ENCODE measurements at places on chromosomes 16 and 17.

- no peak for DNase-seq
These were observed 2.5 kb upstream of the CEP295NL start for GRCh38 chr17:78905541-78905940.

GRCh38 chr17:50922721-50923405, 56.7 kb upstream of the TOB1 start:
- DNase-seq, result no peak

DNA sequence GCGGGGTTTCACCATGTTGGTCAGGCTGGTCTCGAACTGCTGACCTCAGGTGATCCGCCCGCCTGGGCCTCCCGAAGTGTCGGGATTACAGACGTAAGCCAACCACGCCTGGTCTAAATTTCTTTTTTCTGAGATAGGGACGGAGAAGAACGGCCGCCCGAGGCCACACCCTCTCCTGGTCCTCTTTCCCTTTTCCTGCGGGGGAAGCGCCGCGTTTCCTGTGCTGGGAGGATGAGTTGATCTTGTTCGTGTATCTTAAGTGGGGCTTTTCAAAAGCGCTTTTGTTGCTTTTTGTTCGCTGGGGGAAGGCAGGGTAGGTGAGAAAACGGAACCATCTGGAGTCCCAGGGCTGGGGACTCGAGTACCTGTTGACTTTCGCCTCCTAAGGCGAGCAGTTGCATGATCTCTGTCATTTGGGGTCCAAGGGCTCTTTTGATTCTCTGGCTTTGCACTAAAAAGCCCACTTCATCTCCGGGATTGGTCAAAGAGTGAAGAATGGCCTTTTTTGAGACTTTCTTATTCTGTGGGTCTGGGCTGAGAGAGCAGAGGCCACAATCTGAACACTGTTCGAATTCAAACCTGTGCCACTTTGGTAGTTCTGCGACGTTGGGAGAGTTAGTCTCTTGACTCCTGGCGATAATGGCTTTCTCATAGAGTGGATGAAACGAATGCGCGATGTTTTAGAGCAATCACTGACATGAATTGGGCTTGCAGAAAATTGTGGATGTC, 1.3 kb downstream of the FUS start:
- DNase-seq, result no peak

- no peak for DNase-seq
These were observed 456.6 kb downstream of the CDH13 start for GRCh38 chr16:83083361-83083760.

DNA sequence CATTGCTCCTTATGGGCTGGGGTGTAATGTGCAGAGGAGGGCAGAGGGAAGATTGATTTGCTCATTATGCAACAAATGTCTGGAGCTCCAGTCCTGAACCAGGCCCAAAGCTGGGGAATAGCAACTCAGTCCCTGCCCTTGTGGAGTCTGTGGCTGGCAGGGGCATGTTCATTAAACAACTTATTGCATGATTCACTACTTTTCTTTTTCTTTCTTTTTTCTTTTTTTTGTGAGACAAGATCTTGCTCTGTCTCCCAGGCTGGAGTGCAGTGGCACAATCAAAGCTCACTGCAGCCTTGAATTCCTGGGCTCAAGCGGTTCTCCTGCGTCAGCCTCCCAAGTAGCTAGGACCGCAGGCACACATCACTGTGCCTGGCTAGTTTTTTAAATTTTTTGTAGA, 23.1 kb downstream of the MSI2 start:
- DNase-seq, result no peak

- no peak for DNase-seq
These were observed 496.4 kb upstream of the TOM1L1 start for GRCh38 chr17:54404259-54404658.

GRCh38 chr16:75237398-75238131, 13.9 kb downstream of the BCAR1 start:
- no peak for DNase-seq

GRCh38 chr16:75319513-75320411, 68.3 kb upstream of the BCAR1 start:
- no peak for DNase-seq

DNA sequence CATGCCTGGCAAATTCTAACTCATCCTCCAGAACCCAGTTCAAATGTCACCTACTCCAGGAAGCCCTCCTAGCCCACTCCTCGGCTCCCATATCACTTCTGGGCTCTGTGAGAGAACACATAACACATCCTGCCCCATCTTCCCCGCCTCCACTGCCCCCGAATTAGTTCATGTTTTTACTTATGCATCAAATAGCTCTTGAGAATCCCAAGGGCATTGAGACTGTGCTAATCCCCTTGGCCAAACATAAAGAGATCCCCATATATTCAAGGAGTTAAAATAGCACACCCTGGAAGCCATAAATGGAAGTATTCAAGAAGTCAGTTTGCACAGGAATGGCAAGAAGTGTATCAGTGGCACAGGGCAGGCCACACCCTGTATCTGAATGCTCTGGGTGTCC, 2.0 kb upstream of the CREBBP start:
- no peak for DNase-seq

GRCh38 chr17:2214047-2214928, 89.3 kb downstream of the SMG6 start:
- no peak for DNase-seq

DNA sequence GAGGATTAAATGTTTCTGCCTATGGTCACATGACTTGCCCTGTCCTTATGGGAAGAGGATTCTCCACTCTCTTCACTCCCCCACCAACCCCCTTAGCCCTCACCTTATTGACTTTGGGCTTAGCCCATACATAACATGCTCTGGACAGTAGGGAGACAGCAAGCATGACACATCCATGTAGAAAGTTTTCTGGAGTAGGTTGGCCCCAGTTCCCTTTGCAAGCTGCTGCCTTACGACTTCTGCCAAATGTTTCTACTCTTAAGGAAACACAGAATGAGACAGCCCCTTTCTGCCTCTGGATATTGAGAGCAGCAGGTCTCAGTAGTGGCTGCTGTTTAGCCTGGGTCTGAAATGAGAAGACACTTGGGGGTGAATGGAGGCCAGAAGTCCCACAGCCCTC, 282.2 kb downstream of the MAP2K6 start:
- no peak for DNase-seq

- no peak for DNase-seq
These were observed 1.3 kb upstream of the HIC1 start for GRCh38 chr17:2053380-2054261.

GRCh38 chr17:49241040-49241439, 10.5 kb upstream of the PHOSPHO1 start:
- DNase-seq, result no peak

DNA sequence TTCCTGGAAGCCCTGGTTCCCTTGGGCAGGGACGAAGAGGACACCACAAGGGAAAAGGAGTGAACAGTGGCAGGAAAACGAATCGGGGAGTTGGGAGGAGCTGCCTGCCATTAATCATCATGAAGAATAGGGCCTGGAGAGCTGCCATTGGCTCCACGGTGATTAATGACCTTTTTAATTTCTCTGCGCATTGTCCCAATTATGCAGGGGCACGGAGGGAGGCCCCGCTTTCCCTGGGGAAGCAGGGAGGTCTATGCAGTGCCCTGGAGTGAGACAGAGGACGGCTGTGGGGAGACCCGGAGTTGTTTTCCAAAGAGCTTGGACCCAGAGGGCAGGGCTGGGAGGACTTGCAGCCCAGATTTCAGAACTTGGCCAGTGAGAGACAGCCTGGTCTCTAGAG, 338.9 kb upstream of the C16orf82 start:
- DNase-seq, result no peak

GRCh38 chr16:80440667-80441066, 100.1 kb upstream of the DYNLRB2 start:
- DNase-seq, result no peak

DNA sequence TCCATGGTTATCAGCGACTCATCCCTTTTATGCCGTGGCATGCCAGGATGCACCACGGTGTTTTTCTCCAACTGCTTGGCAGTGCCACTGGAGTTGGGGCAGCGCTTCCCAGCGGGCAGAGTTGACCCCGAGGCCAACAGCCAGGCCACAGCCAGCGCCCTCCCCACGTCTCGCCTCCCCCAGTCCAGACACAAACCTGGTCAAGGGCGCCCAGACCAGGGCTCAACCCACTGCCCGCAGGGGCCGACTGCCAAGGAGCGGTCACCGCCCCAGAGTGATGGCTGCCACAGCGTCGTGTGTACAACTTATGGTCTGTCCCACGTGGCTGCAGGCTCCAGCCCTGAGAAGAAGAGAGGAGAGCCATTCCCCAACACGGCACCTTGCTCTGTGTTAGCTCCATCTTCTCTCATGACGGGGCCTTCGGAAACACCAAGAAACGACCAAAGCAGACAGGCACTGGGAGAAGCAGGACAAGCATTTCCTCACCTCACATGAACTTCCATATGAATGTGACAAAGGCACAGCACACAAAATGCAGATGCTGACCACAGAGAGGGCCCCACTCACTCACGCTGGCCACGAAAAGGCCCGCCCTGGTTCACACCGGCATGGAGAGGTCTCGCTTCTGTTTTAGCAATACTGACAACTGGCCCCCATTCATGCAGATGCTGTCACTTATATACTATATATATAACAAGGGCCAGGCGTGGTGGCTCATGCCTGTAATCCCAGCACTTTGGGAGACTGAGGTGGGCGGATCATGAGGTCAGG, 27.0 kb downstream of the AXIN1 start:
- no peak for DNase-seq

DNA sequence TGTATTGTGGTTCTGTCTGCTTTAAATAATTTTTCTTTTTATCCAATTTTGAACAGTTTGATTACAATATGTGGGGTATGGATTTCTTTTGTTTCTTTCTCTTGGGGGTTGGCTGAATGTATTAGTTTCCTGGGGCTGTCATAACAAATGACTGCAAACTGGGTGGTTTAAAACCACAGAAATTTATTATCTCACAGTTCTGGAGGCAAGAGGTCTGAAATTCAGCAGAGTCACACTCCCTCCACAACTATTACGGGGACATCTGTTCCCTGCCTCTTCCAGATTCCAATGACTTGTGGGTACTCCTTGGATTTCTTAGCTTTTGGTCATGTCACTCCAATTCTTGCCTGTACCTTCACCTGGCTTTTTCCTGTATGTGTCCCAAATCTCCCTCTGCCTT, 23.7 kb downstream of the COX11 start:
- no peak for DNase-seq

- no peak for DNase-seq
These were observed 1.9 kb downstream of the RAD51C start for GRCh38 chr17:58694302-58694701.

- no peak for DNase-seq
These were observed 10.7 kb downstream of the TBX2 start for GRCh38 chr17:61410141-61411010.

DNA sequence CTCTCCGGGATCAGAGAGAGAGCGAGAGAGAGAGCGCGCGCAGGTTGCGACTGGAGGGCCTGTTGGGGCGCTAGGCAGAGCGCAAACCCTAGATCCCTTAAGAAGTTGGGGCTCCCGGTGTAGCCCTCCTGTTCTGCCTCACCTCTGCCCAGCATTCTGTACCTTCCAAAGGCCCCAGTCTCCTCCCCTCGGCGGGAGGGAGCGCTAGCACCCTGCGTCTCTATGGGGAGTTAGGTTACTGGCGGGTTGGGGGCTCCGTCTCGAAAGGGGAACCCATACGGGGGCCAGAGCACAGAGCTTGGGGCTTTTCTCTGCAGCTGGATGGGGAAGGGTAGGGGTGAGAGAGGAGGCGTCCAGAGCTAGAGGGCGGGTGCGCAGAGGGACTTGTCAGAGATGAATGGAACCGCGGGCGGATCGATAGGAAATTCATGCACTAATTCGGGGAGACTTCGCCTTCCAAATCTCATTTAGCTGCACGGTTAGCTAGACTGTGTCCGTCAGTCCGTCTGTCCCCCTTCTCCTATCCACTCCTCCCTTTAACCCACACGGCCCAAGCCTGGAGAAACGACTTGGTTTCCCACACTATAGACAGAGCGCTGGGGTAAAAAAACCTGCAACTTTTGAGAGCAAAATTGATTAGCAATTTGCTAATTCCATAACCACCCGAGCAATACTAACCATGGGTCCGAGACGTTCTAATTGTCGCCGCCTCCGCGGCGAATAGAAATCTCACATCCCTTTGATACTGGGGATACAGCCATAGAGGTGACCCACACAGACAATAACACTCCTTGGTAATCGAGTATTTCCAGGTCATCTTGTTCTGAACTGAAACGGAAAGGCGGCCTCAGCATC, 693 bp upstream of the HOXB4 start:
- DNase-seq, result no peak

GRCh38 chr17:7838090-7839075, 4.4 kb downstream of the KDM6B start:
- no peak for DNase-seq

DNA sequence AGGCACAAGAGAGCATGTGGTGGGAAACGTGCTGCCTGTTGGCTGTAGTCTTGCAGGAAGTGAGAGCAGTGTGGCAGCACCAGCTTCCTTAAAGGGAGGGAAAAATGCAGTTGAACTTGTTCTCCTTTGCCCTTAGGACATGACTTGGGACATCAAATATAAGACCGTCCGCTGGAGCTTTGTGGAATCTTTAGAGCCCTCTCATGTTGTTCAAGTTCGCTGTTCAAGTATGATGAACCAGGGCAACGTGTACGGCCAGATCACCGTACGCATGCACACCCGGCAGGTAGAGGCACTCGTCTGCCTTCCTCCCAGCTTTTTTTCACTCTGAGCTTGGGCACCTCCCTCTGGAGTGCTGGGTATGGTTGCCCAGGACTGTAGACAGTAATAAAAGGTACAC, 23.3 kb downstream of the GPR179 start:
- DNase-seq, result no peak

DNA sequence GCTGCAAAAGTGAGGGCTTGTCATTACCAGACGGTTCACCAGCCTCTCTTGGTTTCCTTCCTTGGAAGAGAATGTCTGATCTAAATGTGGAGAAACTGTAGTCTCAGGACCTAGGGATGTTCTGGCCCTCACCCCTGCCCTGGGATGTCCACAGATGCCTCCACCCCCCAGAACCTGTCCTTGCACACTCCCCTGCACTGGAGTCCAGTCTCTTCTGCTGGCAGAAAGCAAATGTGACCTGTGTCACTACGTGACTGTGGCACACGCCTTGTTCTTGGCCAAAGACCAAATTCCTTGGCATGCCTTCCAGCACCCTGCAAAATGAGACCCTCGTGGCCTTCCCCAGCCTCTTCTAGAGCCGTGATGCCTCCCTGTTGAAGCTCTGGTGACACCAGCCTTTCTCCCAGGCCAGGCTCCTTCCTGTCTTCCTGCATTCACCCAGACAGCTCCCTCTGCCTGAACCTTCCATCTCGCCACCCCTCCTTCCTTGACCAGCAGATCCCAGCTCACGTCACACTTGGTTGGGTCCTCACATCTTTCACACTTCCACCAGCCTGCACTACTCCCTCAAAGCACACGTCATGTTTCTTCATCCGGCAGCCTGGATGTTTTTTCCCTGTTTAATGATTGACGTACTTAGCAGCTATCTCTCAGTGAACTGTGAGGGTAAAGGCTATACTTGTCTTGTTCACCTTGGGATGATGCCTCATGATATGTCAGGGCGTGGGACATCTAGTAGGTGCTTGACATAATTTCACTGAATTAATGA, 4.3 kb downstream of the ZNF768 start:
- no peak for DNase-seq
